ENCODE measurements at places on chromosomes 11 and 22. TPM values are rescaled to one million over a fixed set of nuclear protein-coding genes. Genes with fewer than 3 reads are reported as not detected.

TPBGL gene
- total RNA-seq = 0.22 TPM

OR9I1 gene
- total RNA-seq = not detected

APOL3 gene
- 0.07 TPM for total RNA-seq

IGLL1 gene
- not detected for total RNA-seq

NPTXR gene
- total RNA-seq = 16.4 TPM

GAL3ST3 gene
- not detected for total RNA-seq

C11orf42 gene
- total RNA-seq = not detected

CSF2RB gene
- not detected for total RNA-seq

TMEM134 gene
- total RNA-seq = 49.3 TPM

PRG2 gene
- not detected for total RNA-seq

MOV10L1 gene
- total RNA-seq = not detected

GCAT gene
- total RNA-seq = 3.6 TPM

FGF3 gene
- total RNA-seq = not detected

Measured in A549 treated with DMSO at 1 μM for 4 hours (cell line).